ENCODE measurements at places on chromosomes 3 and 15.

DNA sequence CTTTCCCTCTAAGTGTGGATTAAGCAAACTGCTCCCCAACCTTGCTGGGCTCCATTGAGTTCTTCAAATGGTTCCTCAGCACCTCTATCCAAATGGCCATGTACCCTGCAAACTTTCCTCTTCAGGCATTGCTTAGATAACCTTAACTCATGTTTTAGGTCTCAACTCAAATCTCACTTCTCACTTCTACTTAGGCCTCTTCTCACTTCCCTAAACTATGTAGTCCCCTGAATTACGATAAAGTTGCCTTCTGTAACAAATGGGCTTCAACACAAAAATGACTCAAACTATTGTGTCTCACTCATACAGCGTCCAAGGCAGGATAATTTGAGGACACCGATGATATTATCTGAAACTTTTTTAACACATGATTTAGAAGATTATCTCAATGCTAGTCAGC is 62.4 kb upstream of the STAC start:
- DNase-seq = no peak

- no peak for DNase-seq
Observed at GRCh38 chr3:43024181-43024885, 45.2 kb downstream of the GASK1A start.

- DNase-seq = no peak
Observed at GRCh38 chr3:123090728-123091531, 24.1 kb downstream of the PDIA5 start.

DNA sequence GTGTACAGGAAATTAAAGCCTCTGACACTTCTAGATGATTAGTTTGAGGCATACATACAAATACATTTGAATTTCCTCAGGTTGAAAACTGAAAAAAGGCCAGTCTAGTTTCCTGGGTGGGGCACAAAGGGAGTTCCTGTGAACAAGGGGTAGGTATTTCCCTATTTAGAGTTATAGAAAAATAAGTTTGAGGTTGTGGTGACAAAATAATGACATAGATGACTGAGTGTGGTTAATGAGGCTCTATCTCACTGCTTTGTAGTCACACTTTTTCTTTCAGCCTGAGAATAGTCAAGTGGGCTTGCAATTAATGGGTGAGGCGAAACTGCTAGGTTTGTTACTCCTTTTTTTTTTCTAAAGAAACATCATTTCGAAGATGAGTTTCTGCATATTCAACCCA is 4.3 kb downstream of the SLCO3A1 start:
- DNase-seq = no peak

GRCh38 chr3:60169755-60170154 is 1081.5 kb downstream of the FHIT start:
- DNase-seq = no peak

GRCh38 chr3:130341388-130341787 is 4.1 kb upstream of the COL6A5 start:
- no peak for DNase-seq
